Islet precursor cell (in vitro differentiated cells): ENCODE measurements at places on chromosomes 12 and 14.
A peak's percentile ranks its signal among the peaks of the same experiment; 100 is the strongest.

GRCh38 chr14:37063467-37064240 lies 108.8 kb downstream of the SLC25A21 start:
- DNase-seq: no peak

GRCh38 chr14:23121361-23121771 lies 2.3 kb upstream of the CEBPE start:
- DNase-seq: peak; percentile 77

DNA sequence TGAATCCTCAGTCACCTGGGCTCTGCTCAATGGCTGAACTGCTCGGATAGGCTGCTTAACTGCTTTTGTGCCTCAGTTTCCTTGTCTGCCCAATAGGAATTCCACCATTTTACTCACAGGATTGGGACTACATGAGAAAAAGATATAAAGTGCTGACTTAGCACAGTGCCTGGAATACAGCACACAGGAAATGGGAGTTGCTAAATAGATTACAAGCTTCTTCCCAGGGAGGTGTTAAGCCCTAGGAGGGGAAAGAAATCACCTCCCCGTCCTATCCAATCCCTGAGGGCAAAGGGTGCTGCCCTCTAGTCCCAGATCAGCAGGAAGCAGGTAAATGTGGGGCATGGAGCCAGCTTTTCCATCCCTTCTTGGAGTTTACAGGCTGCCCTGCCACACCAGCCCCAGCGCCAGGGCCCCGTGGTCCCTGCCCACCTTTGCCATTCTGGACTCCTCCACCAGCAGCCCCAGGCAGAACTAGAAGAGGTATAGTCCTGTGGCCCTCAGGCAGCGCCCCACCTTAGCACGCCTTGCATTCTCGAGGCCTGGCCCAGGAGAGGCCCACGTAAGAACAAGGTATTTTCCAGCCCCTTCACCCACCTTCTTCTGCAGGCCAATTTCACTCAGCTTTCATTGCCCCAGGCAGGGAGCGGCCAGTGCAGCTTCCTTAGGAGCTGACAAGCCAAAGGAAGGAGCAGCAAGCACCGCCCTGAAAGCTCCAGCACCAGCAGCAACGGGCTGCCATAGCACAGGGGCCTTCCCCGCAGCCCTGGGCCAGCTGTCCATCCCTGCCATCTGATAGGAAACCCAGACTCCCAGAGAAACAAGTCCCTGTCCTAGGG lies 28.8 kb upstream of the RPLP0 start:
- peak; percentile 99 for DNase-seq

DNA sequence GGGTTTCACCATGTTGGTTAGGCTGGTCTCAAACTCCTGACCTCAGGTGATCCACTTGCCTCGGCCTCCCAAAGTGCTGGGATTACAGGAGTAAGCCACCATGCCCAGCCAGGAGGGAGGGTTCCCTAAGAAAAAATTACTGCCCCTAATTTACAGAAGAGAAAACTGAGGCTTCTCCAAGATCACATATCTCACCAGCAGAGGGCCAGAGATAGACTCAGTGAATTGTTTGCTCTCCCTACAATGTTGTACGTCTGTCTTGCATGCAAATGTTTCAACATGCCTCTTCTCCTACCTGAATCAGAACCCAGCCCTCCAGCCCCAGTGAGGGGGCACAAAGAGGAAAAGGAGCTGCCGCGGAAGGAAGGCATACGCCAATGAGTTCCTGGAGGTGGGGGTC lies 48.3 kb upstream of the TMEM263 start:
- no peak for DNase-seq

DNA sequence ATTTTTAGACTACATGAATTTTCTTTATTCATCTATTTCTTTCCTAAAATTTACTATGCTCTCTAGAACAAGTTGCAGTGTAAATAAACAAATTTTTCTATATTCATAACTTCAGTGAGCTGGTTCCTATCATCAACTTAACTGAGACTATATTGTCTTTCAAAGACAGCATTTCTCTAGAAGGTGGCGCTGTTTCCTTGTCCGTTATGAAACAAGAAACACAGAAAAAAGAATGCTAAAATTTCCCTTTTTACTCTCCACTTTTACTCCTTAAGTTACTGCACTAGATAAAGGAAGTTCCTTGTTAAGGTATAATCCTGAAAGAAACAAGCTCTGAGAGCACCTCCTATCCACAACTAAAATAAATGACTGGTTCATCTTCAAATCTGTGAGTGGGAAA lies 8.2 kb upstream of the CLEC2A start:
- no peak for DNase-seq

DNA sequence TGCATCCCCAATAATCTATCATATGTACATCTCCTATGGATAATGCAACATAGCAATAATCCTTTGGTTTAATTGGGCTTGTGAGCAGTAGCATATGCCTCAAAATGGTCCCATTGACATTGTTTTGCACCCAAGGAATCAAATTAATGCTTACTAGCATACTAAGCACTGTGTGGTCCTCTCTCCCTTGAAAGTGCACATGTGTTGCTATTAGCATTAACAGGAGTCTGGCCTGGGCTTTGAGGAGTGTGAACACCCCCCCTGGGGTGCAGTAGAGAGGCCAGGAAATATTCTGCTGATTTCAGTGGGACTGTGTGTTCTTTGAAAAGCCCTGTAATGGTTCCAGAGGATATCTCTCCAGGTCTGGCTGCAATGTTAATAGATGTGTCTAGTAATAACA lies 1148.4 kb downstream of the VRK1 start:
- DNase-seq: no peak

DNA sequence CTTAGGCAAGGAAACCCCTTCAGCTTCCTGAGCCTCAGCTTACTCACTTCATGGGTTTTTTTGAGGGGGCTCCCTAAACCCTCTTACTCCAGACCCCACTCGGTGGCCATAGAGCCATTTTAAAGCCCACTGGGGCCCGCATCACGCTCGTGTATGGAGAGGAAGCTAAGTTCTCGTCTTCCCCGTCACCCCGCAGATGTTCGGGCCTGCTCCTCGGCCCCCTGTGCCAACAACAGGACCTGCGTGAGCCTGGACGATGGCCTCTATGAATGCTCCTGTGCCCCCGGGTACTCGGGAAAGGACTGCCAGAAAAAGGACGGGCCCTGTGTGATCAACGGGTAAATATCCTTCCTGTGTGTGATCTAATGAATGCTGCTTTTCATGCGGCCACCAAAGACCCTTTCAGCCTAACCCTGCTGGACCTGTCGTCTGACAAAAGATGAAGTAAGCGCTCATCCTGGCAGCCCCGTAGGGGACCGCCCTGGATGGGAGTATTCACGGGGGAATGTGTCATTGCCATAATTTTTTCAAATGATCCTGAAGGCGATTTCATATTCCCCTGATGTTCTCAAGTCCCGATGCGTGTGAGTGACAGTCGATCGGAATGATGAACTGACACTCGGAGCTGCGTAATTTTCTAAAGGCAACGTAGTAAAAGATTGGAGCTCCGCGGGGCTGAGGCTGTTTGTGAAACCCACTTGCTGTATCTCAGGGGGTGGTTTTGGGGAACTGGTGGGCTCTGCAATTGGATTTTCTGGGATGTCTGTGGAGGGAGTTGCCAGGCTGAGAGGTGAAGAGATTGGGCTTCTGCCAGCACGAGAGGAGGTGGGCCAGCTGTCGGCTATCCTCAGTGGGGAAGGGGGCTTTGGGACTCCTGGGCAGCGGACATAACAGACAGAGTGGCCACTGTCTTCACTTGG lies 5.4 kb downstream of the DLK1 start:
- DNase-seq: no peak

DNA sequence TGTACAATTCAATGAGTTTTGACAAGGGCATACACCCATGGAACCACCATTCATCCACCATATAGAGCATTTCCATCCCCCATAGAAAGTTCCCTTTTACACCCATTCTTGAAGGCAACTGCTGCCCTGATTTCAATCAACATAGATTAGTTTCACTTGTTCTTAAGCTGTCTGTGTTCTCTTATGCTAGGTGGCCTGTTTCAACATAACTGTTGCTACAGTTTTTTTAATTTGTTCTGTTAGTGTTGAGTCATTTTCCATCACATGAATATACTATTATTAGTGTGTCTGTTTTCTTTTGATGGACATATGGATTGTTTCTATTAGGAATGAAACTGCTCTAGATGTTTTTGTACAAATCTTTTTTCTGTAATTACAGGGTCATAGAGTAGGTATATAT lies 123.4 kb downstream of the PTPRQ start:
- DNase-seq: no peak

GRCh38 chr12:40986001-40986400 lies 202.1 kb upstream of the PDZRN4 start:
- no peak for DNase-seq

DNA sequence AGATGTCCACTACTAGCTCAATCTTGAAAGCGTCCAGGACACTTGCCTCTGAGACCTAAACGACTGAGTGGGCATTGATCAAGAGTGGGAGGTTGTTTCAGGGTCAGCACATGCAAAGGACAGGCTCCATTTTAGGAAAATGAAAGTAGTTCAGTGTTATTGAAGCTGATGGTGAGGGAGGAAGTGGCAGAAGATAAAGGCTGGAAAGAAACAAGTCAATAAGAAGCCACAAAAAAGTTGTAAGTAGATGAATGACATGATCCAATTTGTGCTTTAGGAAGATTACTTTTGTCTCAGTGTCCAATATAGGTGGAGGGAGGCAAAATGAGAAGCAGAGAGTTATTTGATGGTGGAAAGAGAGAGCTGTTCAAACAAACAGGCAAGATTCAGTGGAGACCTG lies 22.0 kb downstream of the GPR65 start:
- no peak for DNase-seq

GRCh38 chr14:70257526-70257925 lies 68.8 kb upstream of the SLC8A3 start:
- peak; percentile 63 for DNase-seq

- DNase-seq: no peak
Observed at GRCh38 chr14:44565968-44566367, 58.9 kb upstream of the FSCB start.

GRCh38 chr14:30840086-30840779 lies 34.1 kb upstream of the COCH start:
- DNase-seq: no peak

DNA sequence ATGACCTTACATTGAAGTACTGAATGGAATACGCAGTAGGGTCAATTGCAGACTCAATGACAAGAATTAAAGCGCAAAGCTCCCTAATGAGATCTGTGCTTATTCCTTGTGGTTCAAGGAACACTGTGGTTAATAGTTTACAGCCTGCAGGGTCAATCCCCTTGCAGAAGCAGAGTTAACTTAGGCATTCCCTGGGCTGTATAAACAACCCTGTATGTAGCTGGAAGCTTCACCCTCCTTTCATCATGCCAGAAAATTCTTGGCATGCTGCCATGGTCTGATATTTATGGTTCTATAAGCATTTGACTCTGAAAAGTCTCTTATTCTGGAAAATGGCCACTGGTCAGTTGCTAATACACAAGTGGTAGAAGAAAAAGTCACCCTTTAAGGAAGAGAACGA lies 227.7 kb downstream of the NOVA1 start:
- no peak for DNase-seq

DNA sequence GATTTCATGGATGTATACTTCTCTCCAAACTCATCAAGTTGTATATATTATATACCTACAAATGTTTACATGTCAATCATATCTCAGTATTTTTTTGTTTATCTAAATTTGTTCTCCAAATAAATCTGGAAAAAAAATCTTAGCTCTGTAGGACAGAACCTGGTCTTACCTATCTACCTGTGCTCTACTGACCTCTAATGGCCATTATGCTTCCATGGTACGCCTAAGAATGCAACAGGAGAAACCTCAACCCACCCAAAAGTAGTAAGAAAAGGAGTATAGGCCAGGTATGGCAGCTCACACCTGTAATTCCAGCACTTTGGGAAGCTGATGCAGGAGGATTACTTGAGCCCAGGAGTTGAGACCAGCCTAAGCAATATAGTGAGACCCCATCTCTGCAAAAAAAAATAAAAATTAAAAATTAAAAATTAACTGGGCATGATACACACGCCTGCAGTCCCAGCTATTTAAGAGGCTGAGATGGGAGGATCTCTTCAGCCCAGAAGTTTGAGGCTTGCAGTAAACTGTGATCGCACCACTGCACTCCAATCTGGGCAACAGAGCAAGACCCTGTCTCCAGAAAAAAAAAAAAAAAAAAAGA lies 8.7 kb downstream of the OR11H4 start:
- DNase-seq: no peak

- no peak for DNase-seq
Observed at GRCh38 chr14:38992067-38992844, 110.8 kb downstream of the SEC23A start.

DNA sequence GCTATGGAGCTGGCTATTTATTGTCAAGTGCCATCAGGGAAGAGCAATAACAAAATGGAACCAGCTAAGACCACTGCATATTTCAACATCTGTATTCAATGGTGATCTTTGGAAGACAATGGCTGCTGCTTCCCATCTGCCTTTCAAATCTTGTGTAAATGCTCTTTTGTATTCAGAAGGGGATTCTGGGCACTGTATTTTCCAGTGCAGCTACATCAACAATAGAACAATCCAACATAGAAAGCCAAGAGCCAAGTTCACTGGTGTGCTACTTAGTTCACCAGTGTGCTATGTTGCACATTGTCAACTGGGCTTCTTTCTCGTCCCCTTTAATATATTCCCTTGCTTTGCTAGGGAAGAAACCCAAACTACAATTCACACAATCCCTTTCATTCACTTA lies 128.8 kb upstream of the OR4E1 start:
- DNase-seq: no peak

GRCh38 chr12:107661830-107662229 lies 23.8 kb upstream of the PWP1 start:
- DNase-seq: no peak
